Uterus (tissue), 4 donors: ENCODE measurements at places on chromosomes 2 and 18. TPM values are rescaled to one million over a fixed set of nuclear protein-coding genes. Genes with fewer than 3 reads are reported as not detected.

DNA sequence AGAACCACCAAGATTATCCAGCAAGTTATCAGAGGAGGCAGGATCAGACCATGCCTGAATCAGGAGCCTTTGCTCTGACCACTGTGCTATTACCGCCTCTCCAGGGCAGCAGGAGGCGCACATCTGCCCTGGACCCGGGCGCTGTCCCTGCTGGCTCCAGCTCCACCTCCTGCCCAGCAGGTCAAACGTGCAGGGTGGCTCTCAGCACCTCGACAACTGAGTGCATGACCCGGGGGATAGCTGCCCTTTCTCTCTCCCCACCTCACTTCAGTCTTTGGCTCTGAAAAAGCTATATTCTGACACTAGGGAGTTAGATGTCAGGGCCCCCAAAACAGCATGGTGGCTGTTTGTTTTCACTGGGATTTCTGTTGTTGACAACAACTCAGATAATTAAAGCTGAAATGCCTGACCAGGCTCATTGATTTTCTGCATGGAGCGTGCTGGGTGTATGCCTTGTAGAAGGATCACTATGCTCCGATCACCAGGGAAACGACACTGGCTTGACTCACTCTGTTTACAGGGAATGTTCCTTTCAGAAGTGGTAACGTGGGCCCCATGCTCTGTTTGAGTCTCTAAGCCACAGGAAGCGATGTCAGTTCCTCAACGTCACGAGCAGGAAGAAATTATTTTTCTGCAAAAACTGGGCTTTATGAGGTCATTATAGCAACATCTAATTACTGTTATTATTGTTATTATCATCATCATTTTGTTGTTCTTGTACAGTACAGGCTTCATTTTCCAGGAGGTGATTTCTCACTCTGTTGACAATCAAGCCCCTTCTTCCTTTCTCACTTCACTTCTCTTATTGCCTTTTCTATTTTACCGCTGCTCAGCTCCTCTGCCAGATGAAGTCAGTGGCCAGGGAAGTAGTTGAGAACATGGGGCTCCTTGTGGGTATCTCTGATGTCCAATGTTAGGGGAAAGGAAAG, 125.6 kb downstream of the PLB1 start:
- peaks cover 16% of the 10 kb centered on the region for H3K4me1 ChIP-seq
- peak overlapping the region; percentile 98 for H3K27ac ChIP-seq
- H3K27me3 ChIP-seq: no peaks in the 10 kb centered on the region
- peak; percentile 73 for DNase-seq
- no peaks in the 10 kb centered on the region for H3K36me3 ChIP-seq
- no peak overlapping the region for H3K4me3 ChIP-seq

GRCh38 chr18:79139206-79139605, 70.0 kb downstream of the ATP9B start:
- DNase-seq: no peak
- H3K4me1 ChIP-seq: no peaks in the 10 kb centered on the region
- no peak overlapping the region for H3K4me3 ChIP-seq
- H3K36me3 ChIP-seq: no peaks in the 10 kb centered on the region
- H3K27ac ChIP-seq: no peak overlapping the region
- no peaks in the 10 kb centered on the region for H3K27me3 ChIP-seq

DNA sequence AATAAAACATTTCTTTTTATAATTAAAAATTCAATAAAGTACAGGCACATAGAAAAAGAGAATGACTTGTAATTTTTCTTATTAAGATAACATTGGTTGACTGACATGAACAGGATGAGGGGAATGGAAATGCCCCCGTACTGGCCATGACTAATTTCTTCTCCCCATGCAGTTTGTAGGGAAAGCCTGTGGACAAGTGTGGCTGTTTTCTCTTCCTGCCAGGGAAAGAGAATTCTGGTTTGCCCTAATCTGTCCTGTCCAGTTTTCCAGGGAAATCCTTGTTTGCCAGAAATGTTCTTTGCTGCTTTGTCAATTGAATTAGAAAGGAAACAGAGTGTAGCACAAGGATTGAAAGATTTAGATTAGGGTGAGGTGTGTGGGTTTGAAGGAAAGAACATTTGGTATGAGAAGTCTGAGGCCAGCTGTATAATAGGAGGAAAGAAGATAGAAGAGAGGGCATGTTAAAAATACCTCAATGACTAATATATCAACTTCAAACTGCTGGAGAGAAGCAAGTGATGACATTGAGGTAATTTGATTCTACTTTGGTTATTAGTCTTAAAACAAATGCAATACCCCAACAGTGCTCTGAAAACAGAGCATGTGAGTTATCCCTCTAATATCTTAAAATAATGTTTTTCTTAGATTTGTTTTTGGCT, 593.9 kb upstream of the ZNF804A start:
- no peak for DNase-seq
- no peak overlapping the region for H3K27ac ChIP-seq

DNA sequence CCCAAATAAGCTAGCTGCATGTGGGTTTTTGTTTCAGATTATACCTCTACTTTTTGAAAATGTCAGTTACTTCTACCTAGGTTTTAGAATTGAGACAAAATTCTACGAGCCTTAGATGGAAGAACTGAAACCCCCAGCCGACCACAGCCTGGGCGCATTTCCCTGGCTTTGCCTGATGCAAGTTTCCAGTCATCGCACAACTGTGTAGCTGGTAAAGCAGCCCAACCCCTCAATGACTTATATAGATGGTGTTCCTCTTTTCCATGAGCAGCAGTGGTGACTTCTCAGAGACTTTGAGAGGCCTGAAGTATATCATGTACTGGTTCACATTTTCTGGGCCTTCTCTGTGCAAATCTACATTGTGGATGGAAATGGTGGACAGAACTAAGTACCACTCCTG, 515.4 kb upstream of the RAB6C start:
- no peak overlapping the region for H3K4me3 ChIP-seq
- no peak overlapping the region for H3K27ac ChIP-seq
- no peaks in the 10 kb centered on the region for H3K4me1 ChIP-seq
- DNase-seq: no peak

GRCh38 chr18:24704946-24705630, 244.7 kb downstream of the HRH4 start:
- H3K27me3 ChIP-seq: no peaks in the 10 kb centered on the region
- no peak overlapping the region for H3K4me3 ChIP-seq
- no peak overlapping the region for H3K27ac ChIP-seq
- no peaks in the 10 kb centered on the region for H3K4me1 ChIP-seq
- DNase-seq: no peak

GRCh38 chr2:196640031-196640548, 575 bp downstream of the CCDC150 start:
- no peak for DNase-seq
- H3K4me1 ChIP-seq: peaks cover 6% of the 10 kb centered on the region
- H3K27me3 ChIP-seq: no peaks in the 10 kb centered on the region
- no peaks in the 10 kb centered on the region for H3K36me3 ChIP-seq
- peak overlapping the region; percentile 51 for H3K4me3 ChIP-seq

DNA sequence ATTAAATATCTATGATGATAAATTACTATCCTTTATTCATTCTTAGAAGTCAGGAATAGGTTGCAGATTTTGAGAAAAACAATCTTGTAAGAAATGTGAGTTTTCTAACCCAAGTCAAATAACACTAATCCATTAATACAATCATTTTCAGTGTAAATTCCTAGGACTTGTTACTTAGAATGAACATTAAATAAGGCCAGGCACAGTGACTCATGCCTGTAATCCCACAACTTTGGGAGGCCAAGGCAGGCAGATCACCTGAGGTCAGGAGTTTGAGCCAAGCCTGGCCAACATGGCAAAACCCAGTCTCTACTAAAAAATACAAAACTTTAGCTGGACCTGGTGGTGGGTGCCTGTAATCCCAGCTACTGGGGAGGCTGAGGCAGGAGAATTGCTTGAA, 45.8 kb upstream of the CDKL4 start:
- no peaks in the 10 kb centered on the region for H3K27me3 ChIP-seq
- no peak overlapping the region for H3K27ac ChIP-seq
- DNase-seq: no peak
- H3K4me1 ChIP-seq: no peaks in the 10 kb centered on the region

DNA sequence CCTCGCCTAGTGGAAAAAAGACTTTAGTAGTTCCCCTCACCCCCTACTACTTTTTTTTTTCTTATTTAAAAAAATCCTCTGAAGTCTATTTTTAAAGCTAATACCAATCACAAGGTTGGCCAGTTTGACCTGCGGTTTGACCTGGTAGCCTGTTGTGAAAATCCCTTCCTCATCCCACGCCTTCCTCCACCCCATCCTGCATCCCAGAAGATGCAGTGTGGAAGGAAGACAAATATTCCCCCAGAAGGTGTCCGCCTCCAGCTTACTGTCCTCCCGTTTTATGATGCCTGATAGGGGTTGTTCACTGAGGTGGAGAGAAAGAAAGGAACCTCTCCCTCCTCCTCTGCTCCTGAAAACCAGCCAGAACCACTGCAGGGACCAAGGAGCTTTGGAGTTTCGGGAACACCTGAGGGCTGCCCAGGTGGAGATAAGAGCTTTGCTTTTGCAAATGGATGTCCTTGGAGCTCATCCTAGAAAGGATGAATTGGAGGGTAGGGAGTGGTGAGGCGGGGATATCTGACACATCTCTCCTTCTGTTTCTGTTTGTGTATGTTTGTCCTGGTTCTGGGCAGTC, 909 bp downstream of the ATP6V1C2 start:
- H3K4me3 ChIP-seq: no peak overlapping the region
- H3K4me1 ChIP-seq: no peaks in the 10 kb centered on the region
- peaks cover 19% of the 10 kb centered on the region for H3K27me3 ChIP-seq
- H3K36me3 ChIP-seq: no peaks in the 10 kb centered on the region

GRCh38 chr2:12636837-12637581, 79.7 kb upstream of the TRIB2 start:
- H3K4me1 ChIP-seq: no peaks in the 10 kb centered on the region
- DNase-seq: peak; percentile 18
- H3K36me3 ChIP-seq: no peaks in the 10 kb centered on the region

DNA sequence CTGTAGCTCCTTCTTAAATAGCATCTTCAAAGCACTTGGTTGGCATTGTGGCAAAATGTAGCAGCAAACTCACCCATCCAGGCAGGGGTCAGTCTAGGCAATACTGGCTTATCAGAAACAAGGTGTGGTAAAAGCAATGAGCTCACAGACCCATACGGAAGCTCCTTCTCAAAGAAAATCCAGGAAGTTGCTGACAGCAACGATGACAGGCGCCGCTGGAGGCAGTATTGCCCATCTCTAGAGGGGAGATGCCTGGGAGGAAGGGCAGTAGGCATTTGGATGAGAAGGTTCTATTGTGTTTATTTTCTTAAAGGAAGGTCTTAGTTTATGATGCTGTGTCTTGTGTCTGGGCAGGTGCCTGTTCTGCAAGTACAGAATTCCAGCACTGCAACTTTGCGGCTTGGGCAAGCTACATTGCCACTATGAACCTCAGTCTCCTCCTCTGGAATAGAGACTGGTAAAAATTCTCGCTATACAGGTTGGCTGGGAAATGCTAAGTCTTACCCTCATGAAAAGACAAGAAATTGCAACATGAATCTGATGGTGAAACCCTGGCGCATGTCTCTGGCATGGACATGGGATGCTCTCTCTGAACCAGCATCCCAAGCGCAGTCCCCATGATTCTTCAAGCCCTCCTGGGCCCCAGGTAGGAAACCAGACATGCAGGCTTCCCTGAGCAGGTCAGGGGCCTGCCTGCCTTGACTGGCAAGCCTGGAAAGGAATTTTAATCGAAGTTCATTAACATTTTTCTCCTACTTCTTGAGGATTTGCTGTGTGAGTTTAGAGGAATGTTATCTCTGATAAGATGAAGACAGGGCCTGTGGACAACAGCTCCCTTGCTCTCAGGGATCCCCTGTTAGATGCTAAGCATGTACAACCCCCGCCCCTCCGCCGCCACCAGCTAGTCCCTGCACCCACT, 156.0 kb downstream of the TFCP2L1 start:
- no peak for DNase-seq
- H3K27ac ChIP-seq: no peak overlapping the region
- H3K4me1 ChIP-seq: no peaks in the 10 kb centered on the region
- H3K4me3 ChIP-seq: no peak overlapping the region
- no peaks in the 10 kb centered on the region for H3K27me3 ChIP-seq
- H3K36me3 ChIP-seq: no peaks in the 10 kb centered on the region

DNA sequence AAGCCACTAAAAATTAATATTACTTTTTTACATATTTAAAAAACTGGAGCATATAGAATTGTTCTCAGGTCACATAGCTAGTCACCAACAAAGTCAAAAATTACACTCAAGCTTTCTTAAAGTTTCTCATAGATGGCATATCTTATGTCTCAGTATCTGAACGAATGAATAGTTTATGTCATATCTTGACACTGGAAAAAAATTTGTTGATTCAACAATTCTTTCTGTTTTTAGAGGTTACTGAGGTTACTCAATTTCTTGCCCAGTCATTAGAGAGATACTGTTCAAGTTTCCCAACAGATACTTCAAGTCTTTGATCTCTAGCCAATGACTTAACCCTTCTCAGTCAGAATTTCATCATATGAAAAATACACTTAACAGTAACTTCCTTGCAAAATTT, 113.1 kb upstream of the XIRP2 start:
- H3K27ac ChIP-seq: no peak overlapping the region
- DNase-seq: no peak
- no peak overlapping the region for H3K4me3 ChIP-seq
- no peaks in the 10 kb centered on the region for H3K4me1 ChIP-seq
- no peaks in the 10 kb centered on the region for H3K27me3 ChIP-seq

DNA sequence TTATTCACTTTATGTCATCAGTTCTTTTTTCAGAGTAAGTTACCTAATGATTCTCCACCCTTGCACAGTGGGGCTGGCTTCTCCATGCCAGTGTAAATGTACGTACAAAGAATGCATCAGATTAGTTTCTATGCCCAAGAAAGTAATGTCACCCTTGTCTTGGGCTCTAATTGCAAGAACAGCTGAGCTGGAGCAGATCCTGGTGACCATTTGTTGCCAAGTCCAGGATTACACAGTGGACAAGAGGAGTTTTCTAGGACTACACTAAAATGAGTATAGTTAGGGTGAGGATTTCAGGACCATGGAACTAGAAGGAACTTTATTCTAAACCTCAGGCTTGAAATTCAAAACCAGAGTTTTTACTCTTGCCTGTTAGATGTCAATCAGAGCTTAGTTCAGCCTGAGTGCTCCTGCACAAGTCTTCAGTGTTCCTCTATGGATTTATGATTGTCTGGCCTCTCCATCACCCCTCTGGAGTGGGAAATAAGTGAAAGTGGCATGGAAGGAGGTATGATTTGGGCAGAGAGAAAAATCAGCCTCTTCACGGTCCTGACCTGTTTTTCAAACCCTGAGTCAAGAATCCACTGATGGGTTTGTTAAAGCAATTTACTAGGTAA, 29.8 kb downstream of the PCBP1 start:
- no peaks in the 10 kb centered on the region for H3K4me1 ChIP-seq
- peak overlapping the region; percentile 36 for H3K27ac ChIP-seq
- H3K4me3 ChIP-seq: no peak overlapping the region
- H3K27me3 ChIP-seq: no peaks in the 10 kb centered on the region

GRCh38 chr18:8732442-8733360, 27.3 kb downstream of the MTCL1 start:
- no peak overlapping the region for H3K27ac ChIP-seq
- no peaks in the 10 kb centered on the region for H3K36me3 ChIP-seq
- no peak for DNase-seq
- H3K4me1 ChIP-seq: no peaks in the 10 kb centered on the region
- H3K4me3 ChIP-seq: no peak overlapping the region
- H3K27me3 ChIP-seq: no peaks in the 10 kb centered on the region

GRCh38 chr18:60259052-60259681, 113.4 kb downstream of the MC4R start:
- no peaks in the 10 kb centered on the region for H3K27me3 ChIP-seq
- no peak for DNase-seq
- no peak overlapping the region for H3K4me3 ChIP-seq
- H3K4me1 ChIP-seq: no peaks in the 10 kb centered on the region
- no peaks in the 10 kb centered on the region for H3K36me3 ChIP-seq
- H3K27ac ChIP-seq: no peak overlapping the region

The FOXI3 gene
- 0.14 TPM for total RNA-seq

The SLC4A3 gene
- total RNA-seq: 4.1 TPM

The ASIC4 gene
- total RNA-seq: 0.21 TPM

The PRKAG3 gene
- total RNA-seq: not detected

The SKA1 gene
- total RNA-seq: 5.5 TPM

The AQP4 gene
- total RNA-seq: 0.40 TPM
